ENCODE measurements at places on chromosomes 2 and 18. TPM values are rescaled to one million over a fixed set of nuclear protein-coding genes. Genes with fewer than 3 reads are reported as not detected.

DNA sequence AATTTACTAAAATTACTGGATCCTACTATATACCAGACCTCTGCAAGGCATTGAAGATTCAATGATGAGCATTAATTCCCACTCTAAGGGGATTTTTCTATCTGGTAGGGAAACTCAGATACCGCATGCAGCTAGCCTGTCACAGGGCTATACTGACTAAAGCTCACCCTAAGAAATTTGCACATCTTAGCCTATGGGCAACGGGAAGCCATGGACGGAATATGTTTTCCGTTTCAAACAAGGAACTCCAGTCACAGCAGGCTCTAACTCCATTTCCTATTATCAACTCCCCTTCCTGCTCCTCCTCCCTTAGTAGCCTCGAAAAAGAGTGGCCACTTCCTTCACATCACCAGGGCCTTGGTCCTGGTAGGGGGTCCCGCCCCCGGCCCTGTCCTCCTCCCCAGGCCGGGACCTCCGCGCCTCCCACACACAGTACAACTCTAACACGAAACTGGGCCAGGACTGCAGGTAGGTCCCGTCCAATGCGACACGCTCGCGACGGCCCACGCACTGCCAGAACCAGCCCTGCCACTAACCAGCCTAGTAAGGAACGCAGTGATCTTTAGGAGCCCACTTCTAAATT lies 659 bp upstream of the COX5B start:
- no peaks in the 10 kb centered on the region for H3K27me3 ChIP-seq
- H3K4me1 ChIP-seq, result no peaks in the 10 kb centered on the region
- H3K27ac ChIP-seq, result peak overlapping the region; percentile 81
- no peak for DNase-seq
- peak overlapping the region; percentile 97 for H3K4me3 ChIP-seq

EML6 gene
- 2.5 TPM for total RNA-seq

DNA sequence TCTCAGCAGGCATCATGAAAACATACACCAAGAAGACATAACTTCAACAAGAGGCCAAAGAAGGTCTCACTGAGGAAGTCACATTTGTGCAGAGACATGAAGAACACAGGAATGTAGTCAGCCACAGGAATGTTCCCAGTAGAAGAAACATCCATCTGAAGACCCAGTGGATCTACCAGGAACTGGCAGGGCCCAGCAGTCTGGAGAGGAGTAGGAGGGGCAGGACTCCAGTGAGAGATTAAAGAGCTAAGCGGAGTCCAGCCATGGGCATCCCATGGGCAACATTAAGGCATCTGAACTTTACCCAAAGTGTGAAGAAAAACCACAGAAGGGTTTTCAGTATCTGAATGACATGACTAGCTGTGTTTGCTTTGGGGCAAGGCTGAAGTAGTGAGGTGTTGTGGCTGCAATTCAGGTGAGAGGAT lies 103.1 kb downstream of the UPP2 start:
- H3K27me3 ChIP-seq, result no peaks in the 10 kb centered on the region
- DNase-seq, result no peak
- H3K36me3 ChIP-seq, result no peaks in the 10 kb centered on the region
- H3K27ac ChIP-seq, result no peak overlapping the region

PRKAG3 gene
- total RNA-seq, result not detected

DNA sequence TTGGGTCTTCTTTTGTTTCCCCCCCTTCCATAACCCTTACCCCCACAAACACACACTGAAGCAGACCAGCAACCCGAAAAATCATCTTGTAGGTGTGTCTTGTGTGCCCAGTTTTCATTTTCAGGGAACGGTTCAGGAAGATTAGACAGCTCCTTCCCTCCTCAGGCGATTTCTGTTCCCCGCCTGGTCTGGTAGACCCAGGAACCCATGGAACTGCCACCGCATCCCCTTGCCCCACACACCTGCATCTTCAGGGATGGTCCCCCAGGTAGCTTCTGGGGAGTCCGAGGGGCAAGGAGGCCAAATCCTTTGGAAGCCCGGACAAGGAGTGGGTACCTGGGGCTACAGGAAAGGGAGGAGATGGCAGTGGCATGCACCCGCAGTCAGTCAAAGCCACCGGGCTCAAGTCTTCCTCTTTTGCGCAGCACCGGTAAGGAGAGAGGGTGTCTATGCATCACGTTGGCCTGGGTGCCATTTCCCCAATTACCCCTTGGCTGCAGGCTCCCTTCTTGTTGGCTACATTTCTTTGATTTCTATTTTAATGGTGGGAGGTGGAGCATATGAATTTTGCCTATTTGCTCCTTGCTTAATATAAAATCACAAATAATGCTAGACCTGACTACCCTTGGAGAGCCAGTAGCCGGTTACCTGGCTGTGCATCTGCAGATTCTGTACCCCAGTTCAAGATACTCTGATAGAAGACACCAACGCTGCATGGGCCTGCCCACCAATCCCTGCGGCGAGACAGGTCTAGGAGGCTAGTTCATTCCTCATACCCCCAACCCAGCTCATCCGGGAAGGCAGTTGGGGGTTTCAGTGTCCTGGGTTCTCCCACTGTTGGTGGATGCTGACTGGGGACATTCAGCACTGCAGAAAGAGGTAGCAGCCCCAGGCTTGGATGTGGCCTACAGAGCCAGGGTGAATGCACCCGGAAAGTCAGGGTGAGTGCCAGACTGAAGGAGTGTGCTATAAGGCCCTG lies 30.0 kb upstream of the ATP6V1B1 start:
- H3K27ac ChIP-seq, result no peak overlapping the region
- H3K36me3 ChIP-seq, result no peaks in the 10 kb centered on the region
- no peak overlapping the region for H3K4me3 ChIP-seq

MAP4K3 gene
- 17.8 TPM for total RNA-seq

- DNase-seq, result no peak
- no peaks in the 10 kb centered on the region for H3K36me3 ChIP-seq
- H3K4me1 ChIP-seq, result no peaks in the 10 kb centered on the region
- no peak overlapping the region for H3K27ac ChIP-seq
- no peaks in the 10 kb centered on the region for H3K27me3 ChIP-seq
- no peak overlapping the region for H3K4me3 ChIP-seq
Measured at GRCh38 chr18:45510656-45511055, 104.6 kb upstream of the SLC14A2 start.

- H3K4me1 ChIP-seq, result peaks cover 40% of the 10 kb centered on the region
- no peaks in the 10 kb centered on the region for H3K27me3 ChIP-seq
- no peaks in the 10 kb centered on the region for H3K36me3 ChIP-seq
Measured at GRCh38 chr2:85800586-85800985, 46.8 kb downstream of the ATOH8 start.

GRCh38 chr2:162058973-162059668 lies 14.9 kb downstream of the DPP4 start:
- no peaks in the 10 kb centered on the region for H3K36me3 ChIP-seq
- H3K4me3 ChIP-seq, result no peak overlapping the region
- no peak for DNase-seq
- no peaks in the 10 kb centered on the region for H3K27me3 ChIP-seq
- H3K27ac ChIP-seq, result no peak overlapping the region

LOXHD1 gene
- total RNA-seq, result not detected

TRABD2A gene
- 0.43 TPM for total RNA-seq

DNA sequence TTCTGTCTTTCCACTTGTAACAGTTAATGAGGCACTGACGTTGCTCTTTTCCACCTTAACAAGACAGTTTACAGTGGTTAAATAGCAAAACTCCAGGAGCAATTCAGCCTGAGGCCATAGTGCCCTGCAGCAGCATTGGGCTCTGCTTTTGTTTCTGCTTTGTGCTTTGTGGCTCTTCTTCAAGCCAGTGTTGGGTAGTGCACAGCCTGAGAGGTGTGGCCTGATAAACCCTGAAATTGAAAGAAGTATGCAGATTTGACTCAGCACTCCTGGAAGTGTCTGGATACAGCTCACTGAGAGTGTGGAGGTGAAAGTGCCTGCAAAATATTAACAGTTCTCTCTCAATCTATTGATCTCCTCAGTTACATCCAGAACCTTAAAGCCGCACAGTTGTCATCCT lies 63.0 kb downstream of the STK25 start:
- no peaks in the 10 kb centered on the region for H3K27me3 ChIP-seq
- H3K4me3 ChIP-seq, result no peak overlapping the region

DNA sequence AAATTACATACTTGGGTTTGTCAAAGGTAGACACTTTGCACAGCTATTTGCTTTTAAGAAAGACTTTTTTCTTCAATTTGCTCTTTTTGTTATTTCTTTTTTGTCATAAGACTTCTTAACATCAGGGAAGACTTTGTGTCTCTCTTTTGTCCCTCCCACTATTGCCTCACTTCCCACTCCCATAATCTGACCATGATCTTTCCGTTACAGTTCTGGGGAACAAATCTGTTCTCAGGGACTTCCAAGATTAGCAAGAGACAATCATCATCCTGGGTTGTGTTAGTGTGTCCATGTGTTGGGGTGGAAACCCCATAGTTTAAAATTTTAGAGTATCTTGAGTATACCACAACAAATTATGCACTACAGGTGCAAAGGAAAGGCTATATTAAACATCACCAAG lies 75.3 kb downstream of the REV1 start:
- no peak overlapping the region for H3K27ac ChIP-seq
- H3K4me3 ChIP-seq, result no peak overlapping the region
- no peak for DNase-seq
- no peaks in the 10 kb centered on the region for H3K27me3 ChIP-seq
- peaks cover 7% of the 10 kb centered on the region for H3K36me3 ChIP-seq

DNA sequence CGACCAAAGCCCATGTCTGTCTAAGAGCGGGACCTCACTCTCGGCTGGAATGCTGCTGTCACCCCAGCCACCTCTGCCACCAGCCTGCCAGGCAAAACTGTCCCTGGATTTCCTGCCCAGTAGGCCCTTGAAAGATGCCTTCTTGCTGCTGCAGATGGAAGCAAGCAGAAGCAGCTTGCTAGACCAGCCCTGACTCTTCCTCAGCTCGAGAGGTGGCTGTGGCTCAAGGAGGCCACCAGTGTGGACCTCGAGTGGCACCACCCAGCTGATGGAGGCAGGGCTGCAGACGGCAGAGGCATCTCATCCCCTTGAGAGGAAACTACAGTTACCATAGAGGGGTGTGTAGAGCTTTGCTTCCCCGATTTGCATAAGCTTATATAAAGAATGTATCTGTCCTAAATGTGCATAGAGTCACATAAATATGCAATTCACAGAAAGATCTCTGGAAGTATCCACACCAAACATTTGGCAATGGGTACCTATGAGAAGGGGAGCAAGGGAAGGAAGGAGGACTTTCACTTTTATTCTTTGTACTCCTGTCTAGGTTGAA lies 20.6 kb downstream of the ADCY3 start:
- no peak overlapping the region for H3K4me3 ChIP-seq
- no peaks in the 10 kb centered on the region for H3K36me3 ChIP-seq
- DNase-seq, result no peak
- no peaks in the 10 kb centered on the region for H3K4me1 ChIP-seq
- H3K27me3 ChIP-seq, result no peaks in the 10 kb centered on the region

SGPP2 gene
- total RNA-seq, result 0.25 TPM

Data from right lobe of liver (tissue), 6 donors.